NCI-H1092 (cell line): ENCODE measurements at places on chromosomes 3 and 15.

DNA sequence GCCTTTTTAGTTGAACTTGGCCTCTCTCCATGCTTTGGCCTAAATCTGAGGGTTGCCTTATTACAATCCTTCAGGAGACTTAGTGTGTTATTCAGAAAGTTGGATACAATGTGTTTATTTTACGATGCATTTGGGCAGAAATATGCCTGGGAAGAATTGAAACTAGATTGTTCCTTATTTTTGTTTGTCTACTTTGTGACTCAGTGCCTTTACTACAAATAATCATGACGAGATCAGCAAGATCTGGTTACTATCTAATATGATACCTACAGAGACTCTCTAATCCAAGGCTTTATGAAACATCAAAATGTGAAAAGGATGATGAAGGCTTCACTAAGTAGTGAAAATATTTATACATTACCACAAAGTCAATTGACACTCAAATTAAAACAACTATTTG lies 82.2 kb downstream of the RBMS3 start:
- DNase-seq = no peak

DNA sequence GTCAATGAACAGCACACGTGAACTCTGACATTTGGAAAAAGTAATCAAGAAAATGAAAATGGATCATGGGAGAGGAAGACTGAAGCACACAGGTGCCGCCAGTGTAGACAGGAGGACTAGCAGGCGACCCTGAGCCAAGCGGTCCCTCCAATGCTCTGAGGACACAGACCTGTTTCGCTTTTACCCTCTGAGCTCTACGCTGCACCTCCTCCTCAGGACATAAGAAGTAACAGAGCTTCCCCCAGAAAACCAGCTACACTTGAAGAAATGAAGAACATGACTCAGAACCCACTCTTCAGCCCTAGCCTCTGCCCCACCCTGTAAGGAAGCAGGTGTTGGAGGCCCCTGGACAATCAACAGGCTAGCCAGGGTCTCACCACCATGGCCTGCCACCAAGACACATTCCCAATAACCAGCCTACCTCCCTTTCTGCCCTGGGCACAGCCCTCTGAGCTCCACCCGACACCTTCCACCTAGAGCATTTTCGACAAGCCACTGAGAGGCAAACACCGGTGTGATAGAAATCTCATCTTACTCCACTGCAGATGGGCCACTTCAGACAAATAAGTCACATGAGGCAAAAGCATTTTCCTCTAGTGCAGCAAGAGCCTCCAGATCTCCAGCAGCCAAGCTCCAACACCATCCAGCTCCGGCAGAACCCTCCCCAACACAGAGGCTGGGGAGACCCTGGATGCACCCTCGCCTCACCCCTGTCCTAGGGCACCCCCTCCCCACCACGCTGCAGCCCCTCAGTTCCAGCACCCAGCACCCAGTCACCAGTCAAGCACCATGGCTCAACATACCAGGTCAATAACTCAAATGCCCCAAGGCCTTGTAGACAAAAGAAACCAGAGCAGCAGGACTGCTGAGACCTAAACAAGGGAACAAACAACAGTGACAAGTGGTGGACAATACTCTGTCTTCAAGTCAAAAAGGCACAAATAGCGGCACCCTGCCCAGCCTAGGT lies 11.4 kb downstream of the FAM174B start:
- no peak for DNase-seq

DNA sequence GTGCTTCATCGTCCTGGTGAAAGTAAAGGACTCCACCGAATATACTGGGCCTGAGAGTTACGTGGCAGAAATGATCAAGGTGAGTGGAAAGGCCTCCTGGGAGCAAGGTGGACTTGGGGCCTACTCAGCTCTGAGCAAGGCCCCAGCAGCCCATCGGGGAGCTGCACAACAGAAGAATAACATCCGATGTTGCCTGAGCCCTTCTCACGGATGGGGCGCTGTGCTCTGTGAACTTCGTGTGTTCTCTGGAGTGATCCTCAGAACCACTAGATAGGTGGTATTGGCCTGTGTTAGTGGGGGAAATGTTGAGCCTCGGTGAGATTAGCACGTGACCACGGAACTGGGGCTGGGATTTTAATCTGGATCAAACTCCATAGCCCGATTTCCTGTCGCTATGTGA lies 161.1 kb upstream of the BHLHE40 start:
- no peak for DNase-seq

GRCh38 chr3:15204005-15204404 lies 2.0 kb upstream of the CAPN7 start:
- no peak for DNase-seq

DNA sequence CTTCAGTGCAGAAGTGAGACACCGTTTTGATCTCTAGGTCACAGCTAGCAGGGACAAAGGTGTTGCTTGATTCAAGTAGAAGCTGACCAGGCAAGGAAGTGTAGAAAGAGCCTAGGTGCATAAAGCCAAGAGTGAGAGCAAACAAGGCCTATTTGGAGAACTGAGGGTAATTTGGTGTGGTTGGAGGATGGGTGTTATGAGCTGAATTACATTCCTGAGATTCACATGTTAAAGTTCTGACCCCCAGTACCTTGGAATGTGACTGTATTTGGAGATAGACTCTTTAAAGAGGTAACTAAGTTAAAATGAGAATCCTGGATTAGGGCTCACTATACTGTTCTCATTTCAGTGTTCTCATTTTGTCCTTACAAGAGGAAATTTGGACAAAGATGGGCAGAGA lies 191.3 kb downstream of the ZMAT3 start:
- no peak for DNase-seq

GRCh38 chr3:5255404-5256344 lies 68.2 kb downstream of the EDEM1 start:
- no peak for DNase-seq

DNA sequence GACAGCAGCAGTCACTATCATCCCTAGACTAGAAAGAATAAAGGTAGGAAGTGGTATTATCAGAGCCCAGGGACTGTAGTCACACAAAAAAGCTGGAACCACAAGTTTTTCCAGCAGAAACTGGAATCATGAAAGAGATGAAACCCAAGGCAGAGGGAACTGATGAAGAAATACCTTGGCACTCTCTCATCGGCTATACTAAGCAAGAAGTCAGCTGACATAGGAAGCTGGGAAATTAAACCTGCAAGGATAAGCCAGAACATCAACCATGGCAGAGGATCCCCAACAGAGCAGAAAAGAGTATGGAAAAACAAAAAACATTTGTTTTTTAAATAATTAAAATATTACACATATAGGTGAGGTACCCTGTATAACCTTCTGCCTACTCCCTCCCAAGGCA lies 86.5 kb downstream of the AQR start:
- DNase-seq = no peak

GRCh38 chr3:100358413-100358812 lies 23.9 kb downstream of the NIT2 start:
- no peak for DNase-seq

GRCh38 chr3:87436781-87437543 lies 160.6 kb upstream of the POU1F1 start:
- no peak for DNase-seq

DNA sequence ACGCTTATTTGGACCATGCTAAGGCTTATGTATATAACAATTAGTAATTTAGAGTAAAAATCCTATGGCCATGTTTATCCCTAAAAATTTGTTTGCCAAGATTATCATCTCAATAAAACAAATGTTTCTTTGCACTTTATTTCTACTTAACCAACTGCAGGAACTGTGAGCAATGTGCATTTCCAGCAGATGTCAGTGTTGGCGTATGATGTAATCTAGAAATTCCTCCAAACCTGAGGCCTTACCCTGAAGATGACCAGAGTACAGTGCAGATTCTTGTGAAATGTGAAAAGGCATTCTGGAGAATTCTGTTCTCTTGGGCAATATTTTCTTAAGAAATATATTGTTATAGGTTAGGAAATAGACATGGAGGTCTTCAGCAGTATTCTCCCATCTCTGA lies 205.9 kb downstream of the MBNL1 start:
- DNase-seq = no peak

- no peak for DNase-seq
Observed at GRCh38 chr3:94234177-94234788, 171.4 kb downstream of the NSUN3 start.

DNA sequence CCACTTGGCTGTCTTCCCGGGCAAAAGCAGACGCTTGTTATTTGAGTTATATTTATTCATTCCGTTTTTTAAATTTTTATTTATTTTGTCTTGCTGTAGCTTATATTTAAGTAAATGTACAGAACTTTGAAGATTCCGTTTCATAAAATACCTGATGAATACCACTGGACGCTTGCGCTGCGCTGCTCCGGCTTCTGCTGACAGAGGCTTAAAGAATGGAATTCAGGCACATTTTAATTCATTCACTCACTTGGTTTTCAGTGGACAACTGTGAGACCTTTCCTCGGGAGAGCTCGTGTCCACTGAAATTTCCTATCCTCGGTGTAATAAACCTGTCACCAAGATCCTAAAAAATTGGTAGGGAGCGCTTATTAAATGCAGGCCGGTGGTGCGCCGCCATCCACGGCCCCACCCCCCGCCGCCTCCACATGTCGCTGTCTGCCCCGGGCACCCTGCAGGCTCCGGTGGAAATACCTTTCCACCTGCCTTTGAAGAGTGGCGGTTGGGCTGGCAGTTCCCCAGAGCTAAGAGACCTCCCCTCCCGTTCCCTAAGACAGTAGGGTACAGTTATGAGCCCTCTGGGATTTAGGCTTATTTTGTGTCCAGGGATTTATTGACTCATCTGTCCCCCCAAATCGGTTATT lies 62.5 kb upstream of the UBE2E1 start:
- no peak for DNase-seq

DNA sequence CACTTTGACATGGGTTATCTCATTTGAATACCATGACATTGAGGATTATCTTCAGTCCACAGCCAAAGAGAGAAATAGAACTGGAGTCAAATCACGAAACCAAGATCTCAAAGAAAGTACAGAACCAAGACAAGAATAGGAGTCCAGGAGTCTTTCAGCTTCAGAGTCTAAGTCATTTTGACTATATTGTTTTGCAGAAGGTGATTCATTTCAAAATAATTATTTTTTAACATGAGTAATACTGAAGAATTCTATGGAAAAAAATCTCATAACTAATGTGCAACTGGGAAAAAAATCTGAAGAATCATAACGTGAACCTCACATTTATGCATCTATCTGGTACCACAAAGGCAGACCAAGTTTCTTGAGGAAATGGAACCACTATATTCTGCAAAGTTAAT lies 60.3 kb downstream of the UBE3A start:
- no peak for DNase-seq

DNA sequence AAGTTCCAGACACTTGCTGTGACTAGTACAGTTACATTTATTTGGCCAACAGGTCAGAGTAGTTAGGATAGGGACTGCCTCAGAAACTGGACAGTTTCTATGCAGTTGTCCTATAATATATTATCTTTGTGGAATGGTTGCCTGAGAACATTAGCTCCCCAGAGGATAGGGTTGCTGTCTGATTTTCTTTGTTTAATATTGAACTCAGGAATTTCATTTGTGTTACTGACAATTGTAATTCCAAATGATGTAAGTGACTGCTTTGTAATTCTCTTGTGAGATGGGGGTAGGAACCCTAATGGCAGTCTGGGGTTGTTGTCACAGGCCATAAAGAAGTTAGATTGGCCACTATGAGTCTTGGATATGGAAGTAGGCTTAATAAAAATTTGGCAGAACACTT lies 2.2 kb downstream of the NXPE3 start:
- no peak for DNase-seq

DNA sequence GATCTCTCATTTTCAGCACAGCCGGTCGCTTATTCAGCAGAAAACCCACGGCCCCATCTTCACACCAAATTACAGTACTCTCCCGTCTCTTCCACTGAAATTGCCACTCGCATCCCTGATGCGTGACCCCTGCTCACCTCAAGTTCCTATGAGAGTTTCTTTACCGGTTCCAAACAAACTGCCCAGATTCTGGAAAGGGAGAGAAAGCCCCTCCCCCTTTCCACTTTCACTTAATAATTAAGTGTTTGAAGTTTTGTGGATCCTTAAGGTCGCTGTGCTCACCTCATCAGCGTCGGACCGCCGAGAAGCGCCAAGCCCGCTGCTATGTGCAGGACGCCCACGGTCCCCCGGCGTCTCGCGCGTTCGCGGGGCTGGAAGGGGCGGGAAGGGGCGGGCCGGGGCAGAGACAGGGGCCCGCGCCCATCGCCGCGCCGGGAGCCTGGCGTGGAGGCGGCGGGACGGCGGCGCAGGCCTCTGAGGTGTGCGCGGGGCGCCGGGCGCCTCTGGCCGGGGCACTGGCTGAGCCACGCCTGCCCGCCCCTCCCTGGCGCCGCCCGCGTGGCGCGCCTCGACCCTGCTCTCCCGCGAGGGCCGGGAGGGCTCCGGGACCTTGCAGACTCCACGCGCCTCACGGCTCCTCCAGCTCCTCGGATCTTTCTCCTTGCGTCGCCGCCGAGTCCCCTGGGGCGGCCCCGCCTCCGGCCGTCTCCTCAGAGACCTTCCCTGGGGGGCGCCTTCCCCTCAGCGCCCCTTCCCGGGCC lies at the start of gene GPR156:
TSS of gene GPR156 (minus strand) at position 476 of the 761 bp plus-strand sequence. CDS start 41,124 bp downstream, outside the sequence.
- no peak for DNase-seq

GRCh38 chr15:100944244-100944895 lies 25.2 kb downstream of the LRRK1 start:
- DNase-seq = no peak

GRCh38 chr3:101010296-101010695 lies 17.1 kb upstream of the ABI3BP start:
- DNase-seq = no peak

GRCh38 chr15:31932576-31932975 lies 97.7 kb upstream of the CHRNA7 start:
- no peak for DNase-seq

DNA sequence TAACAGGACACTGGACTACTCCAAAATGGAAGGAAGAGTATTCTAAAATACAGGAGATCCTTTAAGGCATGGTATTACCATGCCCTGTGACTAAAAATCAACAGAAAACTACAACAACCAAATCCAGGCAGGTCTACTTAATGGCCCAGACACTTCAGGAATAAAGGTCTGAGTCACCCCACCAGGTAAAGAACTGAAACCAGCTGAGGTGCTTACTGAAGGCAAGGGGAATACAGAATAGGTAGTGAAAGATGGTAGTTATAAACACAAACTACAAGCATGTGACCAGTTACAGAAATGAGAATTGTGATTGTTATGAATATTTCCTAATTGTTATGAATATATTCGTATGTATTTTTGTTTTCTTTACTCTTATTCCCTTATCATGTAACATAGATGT lies 13.4 kb downstream of the IFT57 start:
- no peak for DNase-seq

- DNase-seq = no peak
Observed at GRCh38 chr3:28699283-28699682, 350.7 kb upstream of the AZI2 start.

GRCh38 chr15:39974656-39975230 lies 40.8 kb downstream of the EIF2AK4 start:
- DNase-seq = no peak

DNA sequence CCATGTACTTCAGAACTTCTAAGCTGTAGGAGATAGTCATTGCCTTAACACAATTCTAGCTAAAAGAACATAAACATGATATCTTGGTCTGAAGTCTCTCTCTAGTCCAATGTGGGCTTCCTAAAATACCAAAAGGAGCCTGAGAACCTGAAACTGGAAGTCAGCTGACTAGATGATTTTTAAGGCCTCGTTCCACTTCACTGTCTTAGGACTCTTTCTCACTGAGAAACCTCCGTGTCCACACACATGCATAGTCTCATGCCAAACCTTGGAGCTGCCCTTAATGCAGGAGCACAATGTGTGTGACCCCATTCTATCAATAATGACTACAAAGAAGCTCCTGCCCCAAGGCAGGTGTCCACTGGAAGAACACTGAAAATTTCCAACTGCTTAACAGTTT lies 87.7 kb downstream of the ETFA start:
- no peak for DNase-seq
